ENCODE measurements at places on chromosomes 11 and 22. TPM values are rescaled to one million over a fixed set of nuclear protein-coding genes. Genes with fewer than 3 reads are reported as not detected.

- peaks cover 30% of the 10 kb centered on the region for H3K36me3 ChIP-seq
- H3K4me1 ChIP-seq: peaks cover 62% of the 10 kb centered on the region
- no peak overlapping the region for H3K4me3 ChIP-seq
- no peak overlapping the region for H3K27ac ChIP-seq
- H3K27me3 ChIP-seq: no peaks in the 10 kb centered on the region
- DNase-seq: no peak
Measured at GRCh38 chr11:63853476-63853875, 14.6 kb downstream of the MARK2 start.

CD44 gene
- 357 TPM for total RNA-seq

ALDH3B1 gene
- not detected for total RNA-seq

CDC42EP2 gene
- 0.93 TPM for total RNA-seq

FLRT1 gene
- 0.25 TPM for total RNA-seq

Measured in activated CD4-positive, alpha-beta T cell treated with anti-CD3 and anti-CD28 coated beads for 36 hours (primary cell).